Activated CD4-positive, alpha-beta T cell treated with anti-CD3 and anti-CD28 coated beads, Interleukin-2, amount 50 U/mL, for 4 hours (primary cell): ENCODE measurements at places on chromosomes 11 and 22.

GRCh38 chr11:46122945-46123715, 1.9 kb upstream of the PHF21A start:
- DNase-seq: no peak

DNA sequence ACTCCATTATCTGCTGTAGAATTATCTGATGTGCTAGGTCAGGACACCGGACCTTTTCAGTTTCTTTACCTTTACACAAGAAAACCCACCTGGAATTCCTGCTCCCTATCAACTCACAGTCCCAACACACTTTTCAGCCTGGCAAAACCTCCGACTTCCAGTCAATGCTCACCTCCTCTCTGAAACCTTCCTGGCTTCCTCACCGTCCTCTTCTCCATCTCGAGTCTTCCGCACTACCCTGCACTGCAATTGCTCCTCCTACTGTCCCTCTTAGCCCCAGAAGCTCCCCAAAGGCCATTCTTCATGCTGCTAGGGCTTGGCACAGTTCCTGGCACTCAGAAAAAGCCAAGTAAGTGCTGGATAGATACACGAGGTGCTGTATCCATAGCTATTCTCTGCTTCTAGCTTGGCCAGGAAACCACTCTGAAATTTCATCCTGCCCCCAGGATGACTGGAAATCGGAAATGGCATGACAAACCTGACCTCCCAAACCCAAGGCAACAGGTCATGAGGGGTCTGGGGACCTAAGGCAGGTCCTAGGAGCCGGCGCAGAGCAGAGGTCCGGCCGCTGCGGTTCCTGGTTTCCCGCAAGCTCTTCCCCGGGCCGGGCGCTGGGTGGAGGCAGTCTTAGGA, 702 bp downstream of the SYN3 start:
- DNase-seq: no peak

- no peak for DNase-seq
Measured at GRCh38 chr22:18031695-18032454, 7.5 kb upstream of the MICAL3 start.

GRCh38 chr11:16861862-16862261, 123.4 kb downstream of the C11orf58 start:
- DNase-seq: no peak
